ENCODE measurements at places on chromosomes 12 and 14. TPM values are rescaled to one million over a fixed set of nuclear protein-coding genes. Genes with fewer than 3 reads are reported as not detected.

- DNase-seq: peak; percentile 7
- no peak overlapping the region for H3K27ac ChIP-seq
- H3K27me3 ChIP-seq: no peaks in the 10 kb centered on the region
- H3K4me1 ChIP-seq: peaks cover 3% of the 10 kb centered on the region
- no peaks in the 10 kb centered on the region for H3K36me3 ChIP-seq
Measured at GRCh38 chr12:19971361-19972280, 396.7 kb upstream of the PDE3A start.

DNA sequence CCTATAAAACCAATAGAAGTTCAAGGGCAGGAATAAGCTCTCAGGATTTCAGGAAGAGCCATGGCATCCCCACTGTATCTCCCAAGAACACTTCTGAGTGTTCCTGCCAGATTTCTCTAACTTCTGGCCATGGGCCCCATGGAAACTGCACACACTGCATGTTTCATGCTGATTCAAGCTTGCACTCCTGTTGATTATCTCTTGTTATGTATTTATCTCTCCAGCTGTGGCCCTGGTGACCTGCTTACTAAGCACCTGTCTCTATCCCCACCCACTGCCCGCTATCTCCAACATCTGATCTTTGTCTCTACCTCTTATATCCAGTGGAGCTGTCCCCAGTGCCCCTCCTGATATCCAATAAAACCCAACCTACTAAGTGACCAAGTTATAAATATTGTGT is 285.3 kb downstream of the PDZRN4 start:
- no peak overlapping the region for H3K27ac ChIP-seq
- no peaks in the 10 kb centered on the region for H3K27me3 ChIP-seq
- peak; percentile 11 for DNase-seq
- no peaks in the 10 kb centered on the region for H3K4me1 ChIP-seq
- no peaks in the 10 kb centered on the region for H3K36me3 ChIP-seq

DNA sequence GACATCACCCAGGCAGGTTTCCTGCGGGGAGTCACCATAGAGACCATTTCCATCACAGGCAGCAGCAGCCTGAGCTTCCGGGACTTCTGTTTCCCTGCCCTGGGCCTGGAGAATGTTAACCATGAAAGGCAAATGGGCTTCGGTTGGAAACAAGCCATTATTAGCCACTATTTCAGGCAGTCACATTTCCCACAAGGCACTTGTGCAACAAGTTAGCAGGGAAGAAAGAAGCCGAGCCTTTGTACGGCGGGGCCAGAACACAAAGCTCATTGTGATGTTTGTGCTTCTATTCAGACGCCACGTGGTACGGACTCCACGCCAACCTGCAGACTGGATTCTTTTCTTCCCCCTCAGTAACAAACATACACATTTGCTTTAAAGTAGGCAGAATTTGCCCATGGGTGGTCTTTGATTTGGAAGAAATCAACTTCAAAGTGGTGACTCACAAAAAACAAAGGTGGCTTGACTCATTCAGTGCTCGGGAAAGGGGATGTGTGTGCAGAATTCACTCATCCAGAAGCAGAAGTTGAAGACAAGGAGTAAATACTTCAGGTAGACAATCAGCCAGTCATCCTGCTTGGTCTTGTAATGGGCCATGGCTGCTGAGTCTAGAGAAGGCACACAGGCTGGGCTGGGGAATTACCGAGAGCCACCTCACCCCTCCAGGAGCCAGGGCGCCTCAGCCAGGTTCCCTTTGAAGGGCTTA is 154.2 kb upstream of the PRMT8 start:
- H3K4me3 ChIP-seq: no peak overlapping the region
- no peaks in the 10 kb centered on the region for H3K4me1 ChIP-seq

DNA sequence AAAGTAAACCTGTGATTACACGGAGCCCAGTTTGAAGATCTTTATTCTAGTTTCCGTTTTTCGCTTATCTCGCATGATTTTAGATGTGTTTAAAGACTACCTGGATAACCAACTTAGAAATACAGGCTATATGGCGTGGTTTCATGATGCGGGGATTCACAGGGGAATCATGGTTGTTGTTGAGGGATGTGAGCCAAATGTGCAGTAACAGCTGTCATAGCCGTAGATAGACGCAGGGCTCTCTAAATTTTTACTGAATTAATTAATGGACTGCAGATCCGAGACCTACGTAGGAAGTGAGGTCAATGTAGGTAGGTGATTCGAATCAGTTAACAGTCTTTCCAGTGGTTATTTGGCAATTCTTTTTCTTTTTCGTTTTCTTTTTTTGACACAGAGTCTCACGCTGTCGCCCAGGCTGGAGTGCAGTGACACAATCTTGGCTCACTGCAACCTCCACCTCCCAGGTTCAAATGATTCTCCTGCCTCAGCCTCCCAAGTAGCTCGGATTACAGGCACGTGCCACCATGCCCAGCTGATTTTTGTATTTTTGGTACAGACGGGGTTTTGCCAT is 144.9 kb upstream of the AMIGO2 start:
- H3K27ac ChIP-seq: no peak overlapping the region
- peaks cover 4% of the 10 kb centered on the region for H3K4me1 ChIP-seq

The FAIM2 gene
- 1.4 TPM for total RNA-seq

GRCh38 chr12:26149968-26150500 is 25.2 kb upstream of the BHLHE41 start:
- peaks cover 1% of the 10 kb centered on the region for H3K4me1 ChIP-seq
- no peak overlapping the region for H3K27ac ChIP-seq
- no peaks in the 10 kb centered on the region for H3K36me3 ChIP-seq
- no peak for DNase-seq
- no peaks in the 10 kb centered on the region for H3K27me3 ChIP-seq

- H3K4me3 ChIP-seq: no peak overlapping the region
- H3K27me3 ChIP-seq: no peaks in the 10 kb centered on the region
- H3K27ac ChIP-seq: no peak overlapping the region
- no peaks in the 10 kb centered on the region for H3K36me3 ChIP-seq
- no peak for DNase-seq
Measured at GRCh38 chr14:36212987-36213386, 36.5 kb upstream of the PTCSC3 start.

The TAS2R7 gene
- total RNA-seq: not detected

DNA sequence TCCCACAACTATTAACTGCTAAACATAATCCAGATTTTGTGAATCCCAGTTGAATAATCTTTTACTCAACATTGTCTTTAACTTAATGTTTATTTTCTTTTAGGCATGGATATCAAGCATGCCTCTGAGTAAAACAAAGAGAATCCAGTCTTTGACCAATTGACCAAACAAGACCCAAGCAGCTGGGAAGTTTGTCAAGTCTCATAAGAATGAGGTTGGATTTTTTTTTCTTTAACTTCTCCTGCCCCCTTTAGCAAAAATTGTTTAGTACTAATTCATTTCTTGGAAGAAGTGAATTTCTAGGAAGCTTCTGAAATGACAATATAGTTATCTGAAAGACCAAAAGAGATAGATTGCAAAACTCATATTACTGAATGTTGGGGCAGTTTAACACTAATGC is 89.9 kb downstream of the OTOGL start:
- no peaks in the 10 kb centered on the region for H3K27me3 ChIP-seq
- no peaks in the 10 kb centered on the region for H3K36me3 ChIP-seq
- peaks cover 24% of the 10 kb centered on the region for H3K4me1 ChIP-seq
- DNase-seq: peak; percentile 43

- H3K4me3 ChIP-seq: no peak overlapping the region
- peaks cover 3% of the 10 kb centered on the region for H3K27me3 ChIP-seq
- peak; percentile 32 for DNase-seq
- H3K27ac ChIP-seq: no peak overlapping the region
Measured at GRCh38 chr12:49777800-49778748, 36.7 kb downstream of the TMBIM6 start.

The RDH11 gene
- 80.3 TPM for total RNA-seq

GRCh38 chr12:116490471-116490870 is 68.7 kb upstream of the MAP1LC3B2 start:
- H3K27ac ChIP-seq: no peak overlapping the region
- no peak overlapping the region for H3K4me3 ChIP-seq
- no peaks in the 10 kb centered on the region for H3K27me3 ChIP-seq
- no peaks in the 10 kb centered on the region for H3K36me3 ChIP-seq

- no peak for DNase-seq
- H3K36me3 ChIP-seq: peaks cover 15% of the 10 kb centered on the region
- no peaks in the 10 kb centered on the region for H3K27me3 ChIP-seq
Measured at GRCh38 chr12:27024291-27024690, 1.9 kb downstream of the MED21 start.

The RPAP3 gene
- 19.9 TPM for total RNA-seq

The SDSL gene
- total RNA-seq: 15.5 TPM

DNA sequence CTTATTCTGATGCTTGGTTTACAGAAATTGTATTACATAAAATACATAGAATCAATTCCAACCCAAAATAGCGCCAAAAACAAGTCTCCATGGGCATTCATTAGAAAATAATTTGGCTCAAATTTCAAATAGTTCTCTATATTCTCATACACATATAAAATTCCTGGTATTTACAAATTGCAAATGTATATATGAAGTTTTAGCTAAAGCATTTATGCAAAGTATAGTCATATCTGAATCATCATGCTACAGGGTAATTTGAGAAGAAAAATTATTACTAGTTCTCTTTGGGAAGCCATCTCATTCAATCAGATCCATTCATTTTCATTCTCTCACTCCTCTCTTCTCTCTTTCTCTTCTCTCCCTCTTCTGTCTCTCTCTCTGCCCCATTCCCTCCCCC is 257.8 kb downstream of the DPF3 start:
- no peaks in the 10 kb centered on the region for H3K27me3 ChIP-seq
- no peak overlapping the region for H3K27ac ChIP-seq
- no peak overlapping the region for H3K4me3 ChIP-seq
- no peaks in the 10 kb centered on the region for H3K36me3 ChIP-seq
- no peaks in the 10 kb centered on the region for H3K4me1 ChIP-seq

The LRTM2 gene
- total RNA-seq: not detected

The PRH2 gene
- not detected for total RNA-seq

The KCNH5 gene
- 0.40 TPM for total RNA-seq

GRCh38 chr12:6434205-6435140 is 10.3 kb upstream of the CD27 start:
- H3K27ac ChIP-seq: no peak overlapping the region
- no peak overlapping the region for H3K4me3 ChIP-seq
- H3K27me3 ChIP-seq: peaks cover 2% of the 10 kb centered on the region
- no peaks in the 10 kb centered on the region for H3K4me1 ChIP-seq

The RAB3IP gene
- 32.0 TPM for total RNA-seq

- H3K27me3 ChIP-seq: no peaks in the 10 kb centered on the region
- H3K4me3 ChIP-seq: no peak overlapping the region
- no peak overlapping the region for H3K27ac ChIP-seq
- H3K4me1 ChIP-seq: no peaks in the 10 kb centered on the region
- no peak for DNase-seq
- no peaks in the 10 kb centered on the region for H3K36me3 ChIP-seq
Measured at GRCh38 chr12:88243982-88244381, 101.9 kb downstream of the TMTC3 start.

DNA sequence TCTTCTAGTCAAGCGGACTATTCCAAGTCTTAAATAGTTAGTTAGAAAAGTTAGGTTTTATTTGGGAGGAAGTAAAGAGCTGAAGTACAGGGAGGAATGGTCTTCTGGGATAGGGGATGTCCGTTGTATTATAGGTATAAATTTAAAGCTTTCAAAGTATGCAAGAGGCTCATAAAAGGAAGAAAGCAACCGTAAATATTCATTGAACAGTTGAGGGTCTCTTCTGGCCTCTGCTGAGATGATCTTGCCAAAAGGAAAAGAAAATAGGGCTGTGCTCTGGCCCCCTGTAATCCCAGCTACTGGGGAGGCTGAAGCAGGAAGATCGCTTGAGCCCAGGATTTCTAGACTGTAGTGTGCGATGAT is 377 bp upstream of the TIMELESS start:
- no peaks in the 10 kb centered on the region for H3K27me3 ChIP-seq
- peaks cover 3% of the 10 kb centered on the region for H3K4me1 ChIP-seq
- no peak for DNase-seq
- peak overlapping the region; percentile 97 for H3K27ac ChIP-seq

The KERA gene
- total RNA-seq: not detected

- H3K36me3 ChIP-seq: peaks cover 18% of the 10 kb centered on the region
- no peaks in the 10 kb centered on the region for H3K4me1 ChIP-seq
- H3K27me3 ChIP-seq: no peaks in the 10 kb centered on the region
Measured at GRCh38 chr12:123498126-123498825, 35.2 kb downstream of the RILPL1 start.

The MMP14 gene
- total RNA-seq: 162 TPM

DNA sequence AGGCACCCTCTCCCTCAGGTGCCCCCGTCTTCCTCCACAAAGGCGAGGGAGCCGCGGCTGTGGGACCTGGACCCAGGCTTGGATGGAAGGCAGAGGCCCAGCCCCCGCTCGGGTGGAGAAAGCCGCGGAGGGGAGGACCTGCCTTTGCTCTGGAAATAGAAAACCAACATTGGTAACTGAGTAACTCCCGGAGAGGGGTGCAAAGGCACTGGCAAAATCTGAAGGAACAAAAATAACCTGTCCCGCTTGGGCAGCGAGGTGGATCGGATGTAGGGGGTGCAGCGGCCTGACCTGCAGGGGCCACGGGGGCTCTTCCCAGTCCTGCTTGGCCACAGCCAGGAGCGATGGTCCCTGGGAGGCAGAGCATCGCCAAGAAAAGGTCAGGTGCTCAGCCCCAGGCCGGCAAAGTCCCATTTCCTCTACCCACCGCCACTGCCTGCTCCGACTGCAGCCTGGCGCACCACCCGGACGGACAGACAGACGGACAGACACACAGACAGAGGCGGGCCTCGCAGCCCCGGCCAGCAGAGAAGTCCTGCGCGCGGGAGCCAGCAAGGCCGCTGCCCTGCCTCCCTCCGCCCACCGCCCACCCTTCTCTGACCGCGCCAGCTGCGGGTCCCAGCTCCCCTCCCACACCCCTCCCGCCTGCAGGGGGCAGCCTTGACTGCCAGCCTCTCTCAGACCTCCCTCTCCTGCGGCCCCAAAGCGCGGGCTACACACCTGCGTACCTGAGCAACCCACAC is 21.4 kb upstream of the TMEM106C start:
- H3K36me3 ChIP-seq: no peaks in the 10 kb centered on the region
- peak; percentile 43 for DNase-seq
- H3K27ac ChIP-seq: no peak overlapping the region
- peaks cover 3% of the 10 kb centered on the region for H3K27me3 ChIP-seq

GRCh38 chr12:10705655-10706054 is 17.5 kb downstream of the YBX3 start:
- DNase-seq: no peak
- no peaks in the 10 kb centered on the region for H3K27me3 ChIP-seq
- peaks cover 3% of the 10 kb centered on the region for H3K4me1 ChIP-seq
- H3K36me3 ChIP-seq: peaks cover 22% of the 10 kb centered on the region
- no peak overlapping the region for H3K27ac ChIP-seq

DNA sequence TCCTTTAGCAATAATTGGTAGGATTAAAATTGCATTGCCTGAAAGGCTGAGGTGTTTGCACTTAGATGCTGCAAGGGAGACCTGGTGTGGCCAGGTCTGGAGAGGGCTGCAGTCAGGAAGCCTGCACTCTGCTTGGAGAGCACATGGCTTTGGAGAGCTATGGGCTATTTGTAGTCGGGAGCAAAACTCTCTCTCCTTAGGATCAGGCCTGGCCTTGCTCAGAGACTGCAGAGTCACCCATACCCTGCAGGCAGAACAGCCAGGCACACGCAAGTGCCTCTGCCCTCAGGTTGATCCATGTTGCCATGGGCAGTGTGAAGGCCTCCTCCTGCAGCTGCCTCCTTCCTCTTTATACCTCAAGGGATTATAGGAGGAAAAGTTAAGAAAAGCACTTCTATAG is 26.8 kb downstream of the CKB start:
- H3K4me3 ChIP-seq: no peak overlapping the region
- H3K4me1 ChIP-seq: no peaks in the 10 kb centered on the region
- no peak for DNase-seq
- no peak overlapping the region for H3K27ac ChIP-seq
- peaks cover 20% of the 10 kb centered on the region for H3K36me3 ChIP-seq

The ST8SIA1 gene
- 20.9 TPM for total RNA-seq

The CCDC196 gene
- not detected for total RNA-seq

The KRT72 gene
- total RNA-seq: not detected

Measured in lung (tissue), 17 donors.